ENCODE measurements at places on chromosomes 16 and 17.
A peak's percentile ranks its signal among the peaks of the same experiment; 100 is the strongest.

- DNase-seq, result no peak
These were observed at the start of gene CFAP97D1 for GRCh38 chr17:43780135-43780534. CFAP97D1 (plus strand) TSS chr17:43780435; CDS start chr17:43780463, 28 bp downstream.

DNA sequence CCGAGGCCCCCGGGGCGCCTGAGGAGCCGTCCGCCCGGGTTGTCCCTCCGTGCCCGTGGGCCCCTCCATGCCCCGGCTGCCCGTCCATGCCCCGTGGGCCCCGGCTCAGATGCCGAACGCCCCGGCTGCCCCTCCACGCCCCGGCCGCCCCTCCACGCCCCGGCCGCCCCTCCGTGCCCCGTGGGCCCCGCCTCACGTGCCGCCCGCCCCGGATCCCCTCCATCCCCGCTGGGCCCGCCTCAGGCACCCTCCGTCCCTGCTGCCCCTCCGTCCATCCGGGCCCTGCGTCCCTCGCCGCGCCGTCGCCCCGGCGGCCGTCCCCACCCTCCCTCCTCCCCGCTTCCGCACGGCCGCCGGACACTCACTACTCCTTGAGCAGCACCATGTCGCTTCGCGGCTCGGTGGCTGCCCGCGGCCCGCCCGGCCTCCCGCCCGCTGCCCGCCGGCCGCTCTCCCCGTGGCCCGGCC lies 382 bp downstream of the PITPNA start:
- DNase-seq, result no peak

GRCh38 chr16:67528222-67528869 lies at the start of gene RIPOR1:
RIPOR1 (plus strand) TSS chr16:67528829; CDS start chr16:67538447, 9,618 bp downstream.
- DNase-seq, result no peak

DNA sequence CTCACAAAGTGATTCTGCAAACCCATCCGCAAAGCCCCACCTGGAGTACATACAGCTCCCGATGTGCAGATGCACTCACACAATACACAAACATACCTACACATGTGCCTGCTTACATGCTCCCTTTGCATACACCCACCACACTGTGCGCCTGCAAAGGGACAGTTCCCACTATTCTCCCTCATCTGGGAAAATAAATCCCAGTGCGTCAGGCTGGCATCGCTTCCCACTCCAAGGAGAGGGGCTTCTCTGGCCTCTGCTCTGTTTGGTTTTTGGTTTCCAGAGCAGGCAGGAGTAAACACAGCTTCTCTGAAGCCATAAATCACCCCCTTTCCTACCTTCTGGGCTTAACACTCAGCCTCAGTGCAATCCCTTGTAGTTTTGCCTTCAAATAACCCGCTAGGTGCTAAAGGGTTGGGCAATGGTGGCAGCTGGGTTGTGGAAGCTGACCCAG lies 14.7 kb downstream of the HOXB4 start:
- no peak for DNase-seq

- DNase-seq, result no peak
These were observed 58.3 kb downstream of the SREBF1 start for GRCh38 chr17:17778308-17779014.

DNA sequence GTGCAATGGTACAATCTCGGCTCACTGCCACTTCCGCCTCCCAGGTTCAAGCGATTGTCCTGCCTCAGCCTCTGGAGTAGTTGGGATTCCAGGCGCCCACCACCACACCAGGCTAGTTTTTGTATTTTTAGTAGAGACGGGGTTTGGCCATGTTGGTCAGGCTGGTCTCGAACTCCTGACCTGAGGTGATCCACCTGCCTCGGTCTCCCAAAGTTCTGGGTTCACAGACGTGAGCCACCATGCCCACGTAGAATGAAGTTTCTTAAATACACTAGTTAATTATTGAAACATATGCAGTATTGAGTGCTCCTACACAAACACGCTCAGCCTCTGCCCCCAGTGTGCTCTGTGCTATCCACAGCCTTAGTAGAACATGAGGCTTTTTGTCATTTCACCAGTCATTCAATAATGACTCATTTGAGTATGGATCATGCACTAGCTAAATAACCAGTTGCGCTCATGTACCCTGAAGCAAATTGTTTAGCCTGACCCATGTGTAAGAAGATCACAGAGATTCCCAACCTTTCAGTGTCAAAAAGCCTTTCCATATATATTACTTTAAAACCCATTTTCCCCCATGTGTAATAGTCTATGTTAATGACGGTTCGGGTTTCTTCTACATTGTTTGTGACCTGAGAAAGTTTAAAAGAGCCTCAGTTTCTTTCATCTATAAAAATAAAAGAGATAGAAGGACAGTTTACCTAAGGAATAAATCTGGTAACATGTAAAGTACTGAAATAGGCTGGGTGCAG lies 49.7 kb downstream of the TUBD1 start:
- no peak for DNase-seq

- peak; percentile 42 for DNase-seq
These were observed 8.3 kb downstream of the CUEDC1 start for GRCh38 chr17:57946798-57947358.

All from NCI-H1105 (cell line).